Activated CD4-positive, CD25-positive, alpha-beta regulatory T cell (primary cell): ENCODE measurements at places on chromosomes 16 and 17.

DNA sequence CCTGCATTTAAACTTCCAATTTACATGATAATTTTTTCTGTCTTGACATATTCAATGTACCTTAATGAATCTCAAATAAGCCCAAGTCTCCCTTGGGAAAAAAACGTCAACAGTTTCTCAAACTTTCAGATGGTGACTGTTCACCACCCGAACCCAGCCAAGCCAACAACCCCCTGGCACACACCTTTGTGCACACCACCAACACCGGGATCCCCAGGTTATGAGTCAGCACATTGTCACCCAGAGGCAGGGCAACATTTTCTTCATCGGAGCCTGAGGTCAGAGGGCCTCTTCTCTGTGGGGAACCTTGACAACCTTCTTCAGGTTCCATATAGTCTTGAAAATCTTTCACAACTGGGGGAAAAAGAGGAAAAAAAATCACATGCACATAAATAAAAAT, 15.5 kb downstream of the DYNC1LI2 start:
- DNase-seq, result no peak

- DNase-seq, result no peak
These were observed 642 bp downstream of the ZNF205 start for GRCh38 chr16:3112881-3113574.

GRCh38 chr17:80257716-80258213, 2.9 kb upstream of the RNF213 start:
- no peak for DNase-seq

DNA sequence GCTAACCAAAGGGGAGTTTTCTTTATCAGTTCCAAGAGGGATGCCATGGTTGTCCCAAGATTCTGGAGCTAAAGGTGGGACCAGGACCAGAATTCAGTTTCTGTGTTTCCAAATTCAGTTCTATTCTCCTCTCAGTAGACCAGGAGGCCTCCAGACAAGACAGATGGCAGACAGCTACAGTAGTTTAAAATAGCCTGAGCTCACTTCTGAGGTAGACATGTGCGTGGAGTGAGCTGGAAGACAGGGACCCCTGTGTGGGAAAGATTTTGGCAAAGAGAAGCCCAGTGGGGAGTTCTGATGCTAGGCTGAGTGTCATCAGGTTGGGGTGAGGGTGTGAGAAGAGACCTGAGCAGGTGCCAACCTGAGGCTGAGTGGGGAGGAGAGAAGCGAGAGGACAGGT, 95.4 kb downstream of the PRKCB start:
- DNase-seq, result no peak
